ENCODE measurements at places on chromosomes 2 and 18.
A peak's percentile ranks its signal among the peaks of the same experiment; 100 is the strongest.

DNA sequence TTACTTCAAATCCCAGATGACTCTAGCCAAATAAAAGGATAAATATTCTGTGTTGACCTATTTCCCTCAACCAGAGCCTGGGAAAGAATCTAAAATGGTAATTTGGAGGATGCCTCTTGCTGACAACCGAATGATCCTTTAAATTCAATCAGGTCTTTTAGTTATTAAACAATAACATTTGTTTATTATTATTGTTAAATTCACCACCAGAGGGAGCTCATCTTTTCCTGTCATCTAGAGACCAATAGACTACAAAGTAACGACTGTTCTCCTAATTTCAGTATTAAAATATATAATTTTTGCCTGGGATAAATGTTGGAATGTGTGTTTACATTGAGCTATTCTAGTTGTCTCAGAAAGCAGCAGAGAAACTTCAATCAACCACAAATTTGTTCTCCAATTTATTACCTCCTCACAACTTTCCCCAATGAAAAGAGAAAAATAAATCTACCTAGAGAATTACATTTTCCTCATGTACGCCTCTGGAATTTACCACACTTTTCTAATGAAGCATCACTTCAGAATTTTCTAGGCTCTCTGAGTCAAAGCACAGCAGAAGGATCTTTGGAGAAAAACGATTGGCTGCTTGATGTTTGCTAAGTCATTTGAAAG is 142.7 kb downstream of the SCG2 start:
- no peak for DNase-seq

- DNase-seq, result no peak
Observed at GRCh38 chr2:226797289-226797988, 2.2 kb downstream of the IRS1 start.

DNA sequence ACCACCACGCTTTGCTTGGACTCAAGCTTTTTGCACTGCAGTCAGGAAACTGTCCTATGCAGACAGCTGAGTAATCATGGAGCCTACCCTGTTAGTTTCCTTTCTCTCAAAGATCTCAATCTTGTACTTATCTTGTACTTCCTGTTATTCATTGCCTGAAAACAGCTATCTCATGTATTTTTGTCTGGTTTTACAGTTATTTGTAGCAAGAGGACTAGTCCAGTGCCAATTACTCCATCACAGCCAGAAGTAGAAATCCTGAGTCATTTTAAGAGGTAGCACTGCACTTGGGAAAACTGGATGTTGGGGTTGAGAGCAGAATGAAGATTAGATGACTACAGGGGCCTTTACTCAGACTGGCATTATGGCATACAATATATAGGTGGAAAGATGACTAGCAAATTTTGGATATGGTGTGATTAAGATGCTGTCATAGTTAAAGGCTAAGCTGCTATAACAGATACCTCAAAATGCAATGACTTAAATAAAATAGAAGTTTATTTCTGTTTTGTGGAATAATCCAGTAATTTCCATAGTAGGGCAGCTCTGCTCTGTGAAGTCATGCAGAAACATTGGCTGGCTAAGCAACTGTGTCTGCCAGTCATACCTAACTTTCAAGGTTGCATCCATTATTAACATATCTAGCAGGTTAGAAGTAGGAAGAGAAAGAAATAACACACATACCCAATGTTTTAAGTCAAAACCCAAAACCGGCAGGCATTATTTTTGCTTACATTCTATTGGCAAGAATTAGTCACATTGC is 21.1 kb upstream of the CHMP3 start:
- DNase-seq, result no peak

DNA sequence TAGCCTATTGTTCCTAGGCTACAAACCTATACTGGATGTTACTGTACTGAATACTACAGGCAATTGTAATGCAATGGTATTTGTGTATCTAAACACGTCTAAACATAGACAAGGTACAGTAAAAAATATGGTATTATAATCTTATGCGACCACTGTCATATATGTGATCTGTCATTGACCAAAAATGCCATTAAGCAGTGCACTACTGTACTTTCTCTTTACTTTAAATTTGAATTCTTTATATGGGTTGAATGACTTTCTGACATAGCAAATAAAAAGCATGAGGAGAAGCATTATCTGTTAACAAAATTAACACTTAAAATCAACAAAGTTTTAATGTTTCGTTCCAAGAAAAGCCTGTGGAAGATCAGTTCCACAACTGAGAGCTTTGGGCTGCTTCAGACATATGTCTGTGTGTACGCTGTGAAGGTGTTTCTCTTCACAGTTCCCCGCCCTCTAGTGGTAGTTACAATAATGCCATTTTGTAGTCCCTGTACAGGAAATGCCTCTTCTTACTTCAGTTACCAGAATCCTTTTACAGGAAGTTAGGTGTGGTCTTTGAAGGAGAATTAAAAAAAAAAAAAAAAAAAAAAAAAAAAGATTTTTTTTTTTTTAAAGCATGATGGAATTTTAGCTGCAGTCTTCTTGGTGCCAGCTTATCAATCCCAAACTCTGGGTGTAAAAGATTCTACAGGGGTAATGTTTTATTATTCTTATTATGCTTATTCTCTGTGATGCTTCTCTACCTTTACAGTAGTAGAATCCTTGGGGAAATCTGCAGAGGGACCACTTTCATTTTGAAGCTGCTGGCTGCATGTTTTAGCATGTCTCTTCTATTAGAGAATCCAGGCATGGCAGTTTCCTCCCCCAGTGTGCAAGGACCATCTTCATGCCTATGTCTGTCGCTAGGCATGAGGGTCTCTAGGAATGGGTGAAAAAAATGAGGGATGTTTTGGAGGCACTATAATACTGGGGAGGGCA is 54.5 kb downstream of the SCN2A start:
- DNase-seq, result peak; percentile 17

DNA sequence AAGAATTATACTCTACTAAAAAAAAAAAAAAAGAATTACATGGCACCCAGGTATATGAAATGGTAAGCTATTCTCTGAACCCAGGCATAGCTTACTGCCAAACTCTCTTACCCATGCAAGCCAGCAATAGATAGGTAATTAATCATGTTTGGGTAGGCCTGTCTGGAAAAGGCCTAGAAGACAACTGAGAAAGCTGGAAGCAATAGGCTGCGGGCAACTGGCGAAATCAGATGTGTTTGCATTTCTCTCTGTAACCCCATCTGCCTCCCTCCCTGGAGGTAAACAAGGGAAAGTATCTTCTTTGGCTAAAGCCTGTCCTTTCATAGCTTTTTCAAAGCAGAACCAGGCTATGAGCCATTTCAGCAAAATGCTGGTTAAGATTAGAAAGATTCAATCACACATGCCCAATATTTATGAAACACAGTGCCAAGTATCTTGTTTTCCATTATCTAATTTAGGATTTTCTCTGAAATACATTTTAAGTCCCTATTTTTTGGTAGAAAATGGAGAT is 934.8 kb upstream of the DDX18 start:
- DNase-seq, result no peak

DNA sequence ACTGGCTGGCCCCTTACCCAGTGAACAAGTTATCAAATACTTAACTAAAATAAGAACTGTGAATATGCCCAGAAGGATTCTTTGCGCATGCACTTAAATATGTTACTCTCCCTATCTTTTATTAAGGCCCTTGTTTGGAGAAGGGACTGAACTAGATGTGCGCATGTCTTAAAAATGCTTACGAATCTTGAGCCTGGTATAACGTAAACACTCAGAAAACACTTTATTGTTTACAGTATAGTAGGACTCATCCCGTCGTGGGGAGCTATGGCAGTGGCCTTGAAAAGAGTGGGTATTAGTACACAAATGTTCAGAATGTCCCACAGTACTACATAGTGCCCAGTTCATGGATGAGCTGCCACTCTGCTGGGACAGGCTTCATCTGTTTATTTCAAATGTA is 75.9 kb upstream of the MAP4K3 start:
- no peak for DNase-seq

DNA sequence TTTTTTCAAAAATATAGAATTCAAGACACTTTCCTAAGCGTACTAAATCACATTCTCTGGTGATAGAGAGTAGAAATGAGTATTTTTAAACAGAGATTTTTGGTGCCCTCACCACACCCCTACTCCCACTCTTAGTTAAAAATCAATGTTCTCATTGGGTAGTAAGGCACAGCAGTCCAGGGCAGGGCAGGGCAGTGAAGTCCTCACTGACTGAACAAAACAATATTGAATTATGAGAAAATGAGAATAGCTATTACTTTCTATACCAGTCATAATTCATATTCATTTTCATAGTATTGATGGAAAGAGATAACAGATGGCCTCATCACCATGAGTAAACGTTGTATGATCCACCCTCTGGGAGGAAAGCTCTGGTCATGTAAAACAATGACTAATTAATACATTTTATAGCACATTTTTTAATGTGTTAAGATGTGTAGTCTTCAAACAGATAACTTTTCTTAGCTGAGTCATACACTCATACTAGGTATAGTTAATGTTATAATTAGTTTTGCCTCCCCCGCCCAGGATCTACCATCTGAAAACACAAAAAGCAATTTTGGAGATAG is 686.1 kb downstream of the KCNJ3 start:
- DNase-seq, result no peak

- no peak for DNase-seq
Observed at GRCh38 chr18:37514953-37515352, 50.6 kb downstream of the CELF4 start.

GRCh38 chr2:11590193-11590592 is 56.3 kb downstream of the GREB1 start:
- no peak for DNase-seq

GRCh38 chr2:216666461-216667233 is 28.7 kb downstream of the IGFBP5 start:
- DNase-seq, result peak; percentile 44

GRCh38 chr2:125870264-125870663 is 785.7 kb upstream of the GYPC start:
- DNase-seq, result no peak

DNA sequence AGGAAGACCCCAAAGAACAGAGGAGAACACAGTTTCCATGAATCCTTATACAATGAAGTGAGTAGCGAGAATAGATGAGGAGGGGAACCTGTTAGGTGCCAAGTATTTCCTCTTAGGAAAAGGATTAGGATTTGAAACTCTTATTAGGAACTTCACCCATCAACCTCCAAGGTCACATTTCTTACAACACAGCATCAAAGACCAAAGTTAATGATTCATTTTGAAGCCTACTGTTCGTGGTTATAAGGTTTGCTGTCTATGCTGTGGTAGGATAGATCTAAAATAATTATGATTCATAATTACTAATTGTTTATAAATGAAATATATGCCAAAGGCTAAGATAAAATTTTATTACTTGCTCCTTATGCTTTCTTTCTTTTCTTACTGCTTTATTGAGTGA is 6.1 kb downstream of the CFAP221 start:
- DNase-seq, result no peak

GRCh38 chr2:113133704-113134598 is 6.6 kb downstream of the IL1RN start:
- DNase-seq, result no peak

DNA sequence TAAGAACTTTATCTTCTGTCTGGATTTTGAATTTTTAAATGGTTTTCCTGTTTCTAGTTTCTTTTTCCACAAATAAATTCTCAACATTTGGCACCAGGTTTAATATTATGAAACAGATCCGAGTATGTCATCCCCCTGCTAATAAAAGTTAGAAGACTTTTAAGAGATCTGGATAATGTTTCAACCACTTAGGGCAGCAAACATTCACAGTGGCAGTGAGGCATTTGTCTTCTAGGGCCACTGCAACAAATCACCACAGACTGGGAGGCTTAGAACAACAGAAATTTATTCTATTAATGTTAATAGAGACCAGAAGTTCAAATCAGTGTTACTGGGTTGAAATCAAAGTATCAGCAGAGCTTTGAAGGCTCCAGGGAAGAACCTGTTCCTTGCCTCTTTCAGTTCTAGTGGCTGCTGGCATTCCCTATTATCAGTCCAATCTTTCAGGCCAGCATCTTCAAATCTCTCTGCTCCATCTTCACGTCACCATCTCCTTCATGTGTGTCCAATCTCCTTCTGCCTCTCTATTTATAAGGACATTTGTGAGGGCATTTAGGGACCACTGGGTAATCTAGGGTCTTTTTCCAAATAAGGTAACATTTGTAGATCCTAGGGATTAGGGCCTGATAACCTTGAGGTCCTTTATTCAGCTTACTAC is 23.4 kb downstream of the ACSL3 start:
- DNase-seq, result no peak

DNA sequence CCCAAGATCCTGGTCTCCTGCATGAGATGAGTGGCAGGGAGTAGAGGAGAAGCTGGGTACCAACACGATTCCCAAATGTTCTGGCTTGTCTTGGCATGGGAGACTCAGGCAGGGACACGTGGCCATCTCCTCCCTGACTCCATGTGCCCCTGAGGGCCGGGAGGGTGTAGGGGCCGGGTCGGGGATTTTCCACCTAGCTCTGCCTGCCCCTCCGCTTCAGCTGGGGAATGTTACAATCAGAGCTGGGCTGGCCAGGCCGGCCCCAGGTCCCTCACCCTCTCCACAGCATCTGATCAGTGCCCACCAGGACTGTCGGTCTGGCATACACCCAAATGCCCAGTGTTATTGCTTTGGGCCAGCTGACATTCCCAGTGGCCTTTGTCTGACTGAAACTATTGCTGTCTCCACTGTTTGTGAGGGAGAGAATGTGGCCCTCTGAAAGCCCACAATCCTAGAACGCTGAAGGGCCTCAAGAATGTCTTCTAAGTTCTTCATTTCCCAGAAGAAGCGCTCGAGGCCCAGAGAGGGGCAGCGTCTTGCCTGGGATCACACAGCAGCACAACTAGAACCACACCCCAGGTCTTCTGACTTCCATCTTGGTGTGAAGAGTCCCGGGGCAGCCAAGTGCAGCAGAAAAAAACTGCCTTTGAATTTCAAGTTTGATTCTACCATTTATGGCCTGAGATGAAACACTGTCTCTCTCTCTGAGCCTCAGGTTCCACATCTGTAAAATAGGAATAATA is 23.2 kb downstream of the KCNK3 start:
- DNase-seq, result no peak

DNA sequence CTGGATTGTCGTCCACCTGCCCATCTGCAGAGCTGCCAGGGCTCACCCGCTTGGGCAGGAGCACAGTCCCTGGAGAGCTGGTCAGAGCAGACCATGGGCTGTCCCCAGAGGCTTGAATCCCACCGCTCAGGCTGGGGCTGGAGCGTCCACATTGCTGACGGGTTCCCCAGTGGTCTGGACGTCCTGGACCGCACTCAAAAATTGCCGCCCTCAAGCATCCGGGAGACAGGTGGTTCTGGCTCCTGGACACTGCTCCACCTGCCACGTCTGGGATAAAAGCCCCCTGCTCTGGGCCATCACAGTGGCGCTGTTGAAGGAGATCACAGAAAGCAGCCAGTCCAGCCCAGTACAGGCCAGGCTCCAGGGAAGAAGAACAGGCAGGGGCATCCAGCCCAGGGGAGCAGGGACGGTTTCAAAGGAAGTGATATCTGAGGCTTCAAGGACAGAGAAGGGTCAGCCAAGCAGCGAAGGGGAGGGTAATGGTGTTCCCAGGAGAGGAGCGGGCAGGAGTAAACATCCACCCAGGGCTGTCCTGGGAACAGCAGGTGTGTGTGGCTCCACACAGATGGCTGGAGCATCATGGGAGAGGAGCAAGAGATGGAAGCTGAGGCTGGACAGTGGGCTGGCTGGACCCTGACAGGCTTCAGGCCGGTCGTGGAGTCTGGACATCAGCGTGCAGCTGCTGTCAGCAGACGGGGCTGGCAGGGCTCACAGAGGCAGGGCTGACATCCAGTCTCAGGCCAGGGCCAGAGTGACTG is 21.9 kb upstream of the ID2 start:
- DNase-seq, result no peak

- DNase-seq, result peak; percentile 49
Observed at GRCh38 chr2:68837164-68837860, 33.9 kb downstream of the BMP10 start.

Data from stimulated activated CD8-positive, alpha-beta memory T cell treated with anti-CD3 and anti-CD28 coated beads, Interleukin-12 subunit alpha, Interleukin-12 subunit beta, amount 100 ng/mL, for 1 hour (primary cell).